ENCODE measurements at places on chromosomes 16 and 17.

DNA sequence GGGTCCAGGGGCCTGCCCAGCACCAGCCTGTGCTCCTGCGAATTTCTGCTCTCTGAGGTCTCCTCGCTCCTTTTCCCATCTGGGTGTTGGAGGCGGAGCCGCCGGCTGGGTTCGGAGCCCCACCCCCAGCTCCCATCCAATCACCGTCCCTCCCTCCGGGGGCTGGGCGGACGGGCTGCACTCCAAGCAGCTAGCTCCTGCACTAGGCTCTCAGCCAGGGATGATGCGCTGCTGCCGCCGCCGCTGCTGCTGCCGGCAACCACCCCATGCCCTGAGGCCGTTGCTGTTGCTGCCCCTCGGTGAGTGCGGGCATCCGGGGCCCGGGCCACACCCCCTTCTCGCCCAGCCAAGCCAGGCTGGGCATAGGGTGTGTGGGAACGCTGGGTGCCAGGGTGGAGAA lies at the start of gene NRN1L:
TSS of gene NRN1L (plus strand) at position 202 of the 400 bp plus-strand sequence. CDS start at position 221, 19 bp downstream.
- DNase-seq: peak; percentile 2

- peak; percentile 65 for DNase-seq
These were observed 2.1 kb downstream of the RHBDL1 start for GRCh38 chr16:677316-678190.

- DNase-seq: no peak
These were observed 14.9 kb downstream of the FAM222B start for GRCh38 chr17:28827672-28828071.

- DNase-seq: no peak
These were observed 8.8 kb upstream of the RAB40C start for GRCh38 chr16:580946-581498.

- DNase-seq: no peak
These were observed 196.9 kb downstream of the SPECC1 start for GRCh38 chr17:20206068-20206467.

DNA sequence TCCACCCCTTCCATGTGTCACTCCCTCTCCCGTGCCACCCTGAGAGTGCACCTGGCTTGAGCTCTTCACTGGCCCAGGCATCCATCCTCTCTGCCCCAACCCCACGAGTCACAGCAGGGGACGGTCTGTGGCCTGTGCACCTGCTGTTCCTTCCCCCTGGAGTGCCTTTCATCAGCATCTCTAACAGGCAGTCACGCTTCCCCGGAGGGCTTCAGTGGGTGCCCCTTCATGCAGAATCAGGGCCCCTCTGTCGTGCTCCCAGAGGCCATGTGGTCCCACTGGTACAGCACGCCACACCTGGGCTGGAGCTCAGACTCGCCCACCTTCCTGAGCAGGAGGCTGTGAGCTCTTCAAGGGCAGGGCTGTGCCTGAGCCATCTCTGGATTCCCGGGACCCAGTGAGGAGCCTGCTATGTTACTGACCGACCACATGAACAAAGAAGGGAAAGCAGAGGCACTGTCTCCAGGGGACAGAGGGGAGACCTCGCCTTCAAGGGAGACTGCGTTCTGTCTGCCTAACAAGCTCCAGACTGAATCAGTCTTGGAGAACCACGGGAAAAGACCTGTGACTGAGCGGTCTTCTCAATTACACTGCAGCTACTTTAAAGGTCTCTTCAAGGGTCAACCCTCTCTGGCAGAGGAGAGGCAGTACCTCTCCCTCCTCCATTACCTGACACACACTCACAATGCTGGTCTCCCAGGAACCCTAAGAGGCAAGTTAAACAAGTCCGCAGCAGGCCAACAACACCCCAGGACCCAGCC lies 78.8 kb upstream of the DOC2B start:
- DNase-seq: no peak

GRCh38 chr16:19709381-19710136 lies 8.5 kb downstream of the KNOP1 start:
- DNase-seq: no peak

GRCh38 chr17:43809121-43809520 lies 23.8 kb downstream of the MPP3 start:
- DNase-seq: peak; percentile 78

DNA sequence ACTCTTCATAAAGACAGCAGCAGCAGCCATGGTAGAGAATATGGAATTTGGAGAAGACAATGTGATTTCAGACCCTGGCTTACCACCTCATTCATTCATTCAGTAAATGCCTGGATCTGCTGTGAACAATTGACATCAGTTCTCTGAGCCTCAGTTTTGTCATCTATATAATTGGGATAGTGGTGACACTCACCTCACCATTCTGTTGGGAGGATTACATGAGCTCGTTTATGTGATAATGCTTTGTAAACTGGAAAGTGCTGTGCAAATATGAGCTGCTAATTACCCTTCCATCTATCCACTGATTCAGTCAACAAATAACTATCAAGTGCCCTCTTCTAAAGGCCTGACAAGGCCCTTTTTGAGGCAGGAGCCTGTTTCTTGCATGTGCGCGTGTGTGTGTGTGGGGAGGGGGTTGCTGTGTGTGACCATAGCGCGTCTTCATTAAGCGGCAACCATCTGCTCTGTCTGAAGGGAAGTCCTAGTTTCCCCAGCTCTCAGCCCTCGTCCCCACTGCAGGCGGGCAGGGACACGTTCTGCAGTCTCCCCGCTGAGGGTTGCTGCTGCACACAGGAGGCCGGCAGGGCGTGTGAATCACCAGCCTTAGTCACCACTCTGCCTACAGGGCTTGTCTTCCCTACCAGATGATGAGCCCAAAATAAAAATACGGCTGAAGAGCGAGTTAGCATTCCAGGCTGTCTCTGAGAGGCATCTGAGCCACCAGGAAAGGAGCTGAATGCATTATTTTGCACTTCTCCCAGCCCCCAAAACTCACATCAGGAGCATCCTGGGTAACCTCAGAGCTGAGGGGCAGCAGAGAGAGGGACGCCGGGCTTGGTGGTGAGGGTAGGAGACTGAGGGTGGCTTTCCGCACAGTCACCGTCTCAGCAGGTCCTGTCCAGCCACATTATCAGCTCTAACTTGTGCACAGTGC lies 19.9 kb downstream of the ARL4D start:
- peak; percentile 27 for DNase-seq

GRCh38 chr17:71057448-71057847 lies 888.1 kb downstream of the KCNJ2 start:
- DNase-seq: no peak

DNA sequence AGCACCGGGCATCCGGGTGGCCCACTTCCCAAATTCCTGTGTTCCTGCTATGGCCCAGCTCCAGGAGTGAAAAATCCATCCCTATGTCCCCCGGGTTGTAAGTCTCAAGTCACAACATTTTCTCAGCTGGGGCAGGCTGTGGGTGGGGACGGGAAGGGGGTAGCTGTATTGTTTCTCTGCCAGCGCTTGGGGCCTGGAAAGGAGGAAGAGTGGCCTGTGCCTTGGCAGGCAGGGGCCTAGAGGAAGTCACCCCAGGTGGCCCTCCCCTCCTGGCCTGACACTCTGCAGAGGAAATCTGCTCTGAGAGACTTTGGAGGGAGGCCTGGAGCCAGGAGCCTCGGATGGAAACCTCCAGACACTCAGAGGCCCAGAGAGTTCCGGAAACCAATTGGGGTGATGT lies 10.6 kb upstream of the SCN4A start:
- DNase-seq: no peak

DNA sequence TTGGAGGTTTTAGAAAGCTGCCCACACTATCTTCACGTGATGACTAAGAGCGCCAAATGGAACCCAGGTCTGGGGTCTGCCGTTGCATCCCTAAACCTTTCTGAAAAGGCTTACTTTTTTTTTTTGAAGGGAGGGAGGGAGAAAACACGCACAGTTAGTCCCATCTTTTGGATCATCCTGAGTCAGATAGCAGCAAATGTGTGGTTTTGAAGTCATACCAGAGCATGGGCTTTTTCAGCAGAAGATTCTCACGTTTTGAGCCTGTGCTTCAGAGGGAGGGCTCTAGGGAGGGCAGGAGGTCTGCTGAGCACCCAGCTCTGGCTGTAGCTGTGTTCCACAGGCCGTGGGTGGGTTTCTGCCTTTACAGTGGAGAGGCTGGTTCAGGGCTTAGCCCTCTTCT lies 194.7 kb downstream of the SNX29 start:
- no peak for DNase-seq

GRCh38 chr17:20202141-20202621 lies 193.0 kb downstream of the SPECC1 start:
- DNase-seq: no peak

DNA sequence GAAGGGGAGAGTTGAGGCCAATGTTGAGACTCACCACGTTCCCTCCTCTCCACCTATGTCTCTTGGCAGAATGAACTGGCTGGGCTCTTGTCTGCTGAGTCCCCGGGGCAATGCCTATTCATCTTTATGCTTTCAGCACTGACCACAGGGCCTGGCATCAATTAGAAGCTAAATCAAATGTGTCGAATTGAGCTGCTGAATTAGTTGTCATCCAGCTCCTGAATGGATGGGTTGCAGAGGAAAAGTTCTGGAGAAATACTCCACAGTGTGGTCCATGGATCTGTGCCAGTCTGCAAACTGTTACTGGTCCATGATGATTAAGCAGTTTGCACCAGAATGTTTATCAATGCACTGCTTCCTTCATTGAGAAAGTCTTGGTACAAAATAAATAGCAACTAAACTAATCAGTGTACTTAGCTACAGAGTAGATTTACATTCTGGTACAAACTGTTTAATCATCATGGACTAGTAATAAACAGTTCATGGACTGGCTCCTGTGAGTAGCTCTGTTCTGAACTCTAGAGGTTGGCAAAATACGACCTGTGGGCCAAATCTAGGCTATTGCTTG lies 4.6 kb downstream of the CNGB1 start:
- DNase-seq: no peak

GRCh38 chr17:38905375-38905774 lies 20.0 kb upstream of the LASP1NB start:
- no peak for DNase-seq

DNA sequence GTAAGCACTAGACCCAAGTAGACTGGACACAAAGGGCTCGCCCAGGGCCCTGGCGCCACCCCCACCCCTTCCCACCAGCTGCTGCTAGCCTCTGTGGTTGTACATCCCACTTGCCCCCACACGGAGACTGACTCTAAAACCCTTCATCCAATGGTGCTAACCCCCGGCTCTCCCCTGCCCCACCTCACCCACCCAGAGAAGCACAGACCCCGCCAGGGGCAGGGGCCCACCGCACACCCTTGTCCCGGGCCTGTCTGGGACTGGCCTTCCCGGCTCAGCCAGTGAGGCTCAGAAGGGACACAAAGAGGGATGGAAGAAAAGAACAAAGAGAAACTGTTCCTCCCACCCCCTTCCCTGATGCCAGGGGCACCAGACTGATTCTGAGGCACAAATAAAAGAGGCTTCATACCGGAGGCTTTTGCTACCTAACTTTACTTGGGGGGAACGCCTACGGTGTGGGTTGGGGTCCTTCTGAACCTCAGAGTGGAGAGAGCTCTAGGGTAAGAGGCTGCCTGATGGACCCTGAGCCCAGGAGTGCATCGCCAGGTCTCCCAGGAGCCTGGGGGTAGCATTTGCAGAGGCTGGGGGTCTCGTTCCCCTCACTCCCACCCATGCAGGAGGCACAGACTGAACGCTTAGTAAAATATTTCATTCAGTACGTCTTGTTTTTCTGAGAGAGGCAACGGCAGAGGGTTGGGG lies 8.2 kb downstream of the CORO6 start:
- no peak for DNase-seq

DNA sequence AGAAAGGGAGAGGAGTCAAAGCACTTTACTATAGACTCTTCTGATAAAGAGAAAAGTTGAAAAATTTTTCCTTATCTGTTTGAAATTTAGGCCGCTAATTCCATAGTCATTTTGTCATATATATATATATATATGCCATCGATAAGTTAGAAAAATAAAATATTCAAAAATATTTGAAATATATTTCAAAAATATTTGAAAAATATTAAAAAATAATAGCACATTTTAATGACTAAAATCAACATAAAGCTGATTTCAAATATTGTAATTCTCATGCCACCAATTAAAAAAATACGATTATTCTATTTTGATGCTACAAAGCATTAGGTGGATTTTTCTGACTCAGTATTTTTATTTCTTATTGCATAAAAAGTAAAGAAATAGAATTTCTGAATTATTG lies 87.1 kb downstream of the KIF2B start:
- DNase-seq: no peak

DNA sequence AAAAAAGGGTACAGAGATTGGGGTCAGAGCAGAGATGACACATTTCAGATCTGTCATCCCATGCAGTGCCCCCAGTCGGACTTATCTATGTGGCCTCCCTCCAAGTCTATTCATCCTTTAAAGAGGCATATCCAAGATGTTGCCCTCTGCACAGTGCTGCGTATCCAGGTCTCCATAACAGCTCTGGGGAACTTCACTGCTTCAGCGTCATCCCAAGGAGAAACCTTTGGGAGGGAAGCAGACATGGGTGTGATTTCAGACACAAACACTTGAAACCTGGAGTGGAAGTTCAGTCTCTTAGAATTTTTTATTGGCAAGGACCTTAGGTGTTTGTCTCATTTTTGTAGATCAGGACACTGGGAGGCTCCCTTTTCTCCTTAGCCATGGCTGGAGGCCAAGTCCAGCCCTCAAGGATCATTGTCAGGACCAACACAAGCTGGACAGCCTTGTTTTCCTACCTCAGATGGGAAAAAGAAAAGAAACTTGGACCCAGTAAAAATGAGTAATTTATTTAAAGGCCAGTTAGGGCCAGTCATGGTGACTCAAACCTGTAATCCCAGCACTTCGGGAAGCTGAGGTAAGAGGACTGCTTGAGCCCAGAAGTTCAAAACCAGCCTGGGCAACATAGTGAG lies 23.9 kb upstream of the NLK start:
- no peak for DNase-seq

GRCh38 chr17:77466140-77466539 lies 325.4 kb downstream of the SEC14L1 start:
- no peak for DNase-seq

DNA sequence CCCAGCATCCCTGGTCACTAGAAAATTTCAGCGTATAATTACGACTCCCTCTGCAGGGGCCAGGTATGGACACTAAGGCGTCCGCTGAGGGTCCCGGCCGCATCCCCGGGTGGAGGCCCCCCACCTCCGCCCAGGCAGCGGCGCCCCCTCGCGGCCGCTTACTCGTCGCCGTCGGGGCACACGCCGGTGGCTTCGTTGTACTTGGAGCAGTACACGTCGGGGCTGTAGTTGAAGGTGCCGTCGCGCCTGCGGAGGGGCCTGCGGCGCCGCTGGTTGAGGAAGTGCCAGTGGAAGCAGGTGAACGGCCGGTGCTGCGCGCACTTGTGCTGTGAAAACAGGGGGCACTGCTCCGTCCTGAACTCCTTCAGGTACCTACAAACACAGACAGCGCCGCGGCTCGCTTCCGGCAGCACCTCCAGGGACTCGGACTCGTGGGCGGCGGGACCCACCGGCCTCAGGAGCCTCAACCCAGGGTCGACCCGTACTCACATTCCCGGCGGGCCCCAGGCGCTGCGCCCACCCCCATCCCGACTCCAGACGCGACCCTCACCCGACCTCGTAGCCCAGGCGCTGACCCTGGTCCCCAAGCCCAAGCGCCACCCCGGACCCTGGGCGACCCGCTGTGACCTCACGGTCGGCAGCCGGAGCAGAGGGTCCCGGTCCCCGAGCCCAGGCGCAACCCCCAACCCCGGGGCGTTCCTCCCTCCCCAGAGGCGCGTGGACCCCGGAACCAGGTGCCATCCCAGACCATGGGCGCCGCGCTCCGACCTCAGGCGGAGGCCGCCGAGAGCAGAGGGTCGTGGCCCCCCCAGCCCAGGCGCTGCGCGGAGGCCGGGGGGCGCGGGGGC lies 596 bp downstream of the UNKL start:
- no peak for DNase-seq

GRCh38 chr17:46940692-46941404 lies 17.9 kb downstream of the GOSR2 start:
- peak; percentile 59 for DNase-seq

All from NCI-H526 (cell line).